ENCODE measurements at places on chromosomes 4 and X.

DNA sequence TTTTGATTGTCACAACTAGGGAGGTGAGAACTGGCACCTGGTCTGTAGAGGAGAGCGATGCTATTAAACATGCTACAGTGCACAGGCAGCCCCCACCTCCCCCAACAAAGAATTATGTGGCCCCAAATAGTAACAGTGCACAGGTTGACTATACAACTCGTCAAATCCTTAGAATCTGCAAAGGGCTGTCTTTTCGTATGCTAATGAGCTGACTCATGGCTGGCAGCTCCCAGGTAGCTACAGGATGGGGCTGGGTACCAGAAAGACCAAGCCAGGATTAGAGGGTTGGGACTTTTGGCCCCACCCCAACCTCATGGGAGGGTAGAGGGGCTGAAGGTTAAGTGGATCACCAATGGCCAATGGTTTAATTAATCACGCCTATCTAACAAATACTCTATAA is 104.7 kb upstream of the SORBS2 start:
- H3K27me3 ChIP-seq, result no peaks in the 10 kb centered on the region
- peaks cover 4% of the 10 kb centered on the region for H3K4me1 ChIP-seq
- no peak overlapping the region for H3K27ac ChIP-seq
- H3K4me3 ChIP-seq, result no peak overlapping the region
- no peaks in the 10 kb centered on the region for H3K36me3 ChIP-seq

DNA sequence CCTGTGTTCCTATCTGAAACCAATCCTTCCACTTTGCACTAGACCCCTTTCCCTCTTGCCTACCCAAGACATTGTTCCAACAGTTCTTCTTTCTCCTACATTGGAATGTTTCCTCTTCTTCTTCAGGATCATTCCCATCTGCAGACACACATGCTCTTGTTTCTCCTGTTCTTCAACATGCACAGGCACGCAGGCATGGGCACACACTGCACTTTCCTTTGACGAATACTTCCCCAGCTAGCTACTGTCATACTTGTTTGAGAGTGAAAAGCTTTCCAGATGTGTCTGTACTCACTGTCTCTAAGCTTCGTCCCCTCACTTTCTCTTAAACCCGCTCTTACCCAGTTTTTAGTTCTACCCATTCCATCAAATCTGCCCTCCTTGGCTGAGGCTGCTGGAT is 31.8 kb upstream of the ERVMER34-1 start:
- H3K36me3 ChIP-seq, result no peaks in the 10 kb centered on the region
- no peak overlapping the region for H3K4me3 ChIP-seq
- no peaks in the 10 kb centered on the region for H3K27me3 ChIP-seq
- H3K4me1 ChIP-seq, result no peaks in the 10 kb centered on the region
- no peak for DNase-seq
- H3K27ac ChIP-seq, result no peak overlapping the region

- peaks cover 7% of the 10 kb centered on the region for H3K36me3 ChIP-seq
- peak; percentile 14 for DNase-seq
- no peak overlapping the region for H3K4me3 ChIP-seq
- no peaks in the 10 kb centered on the region for H3K4me1 ChIP-seq
- H3K27me3 ChIP-seq, result no peaks in the 10 kb centered on the region
These were observed 31.1 kb downstream of the METTL14 start for GRCh38 chr4:118716304-118716703.

GRCh38 chr4:123064390-123064789 is 142.0 kb upstream of the NUDT6 start:
- peaks cover 12% of the 10 kb centered on the region for H3K4me1 ChIP-seq
- DNase-seq, result no peak
- H3K4me3 ChIP-seq, result no peak overlapping the region
- H3K27me3 ChIP-seq, result no peaks in the 10 kb centered on the region

DNA sequence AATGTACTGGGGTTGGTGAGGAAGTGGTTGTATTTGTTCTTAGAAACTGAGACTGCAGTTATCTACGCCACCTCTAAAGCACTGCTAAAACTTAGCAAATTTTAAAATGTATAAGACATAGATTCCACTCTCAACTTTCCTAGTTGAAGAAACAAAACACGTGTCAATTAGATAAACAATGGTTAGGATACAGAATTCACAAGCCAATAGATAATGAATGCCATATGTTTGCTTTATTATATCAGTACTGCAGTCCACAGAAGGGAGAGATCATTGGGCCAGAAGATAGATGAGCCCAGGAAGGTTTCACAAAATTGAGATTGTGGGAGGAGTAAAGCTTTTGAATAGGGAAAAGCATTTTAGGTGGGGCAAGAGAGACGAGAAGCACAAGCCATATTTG is 14.3 kb downstream of the TMEM33 start:
- H3K36me3 ChIP-seq, result peaks cover 41% of the 10 kb centered on the region
- no peaks in the 10 kb centered on the region for H3K27me3 ChIP-seq
- no peaks in the 10 kb centered on the region for H3K4me1 ChIP-seq
- H3K27ac ChIP-seq, result no peak overlapping the region
- H3K4me3 ChIP-seq, result no peak overlapping the region

DNA sequence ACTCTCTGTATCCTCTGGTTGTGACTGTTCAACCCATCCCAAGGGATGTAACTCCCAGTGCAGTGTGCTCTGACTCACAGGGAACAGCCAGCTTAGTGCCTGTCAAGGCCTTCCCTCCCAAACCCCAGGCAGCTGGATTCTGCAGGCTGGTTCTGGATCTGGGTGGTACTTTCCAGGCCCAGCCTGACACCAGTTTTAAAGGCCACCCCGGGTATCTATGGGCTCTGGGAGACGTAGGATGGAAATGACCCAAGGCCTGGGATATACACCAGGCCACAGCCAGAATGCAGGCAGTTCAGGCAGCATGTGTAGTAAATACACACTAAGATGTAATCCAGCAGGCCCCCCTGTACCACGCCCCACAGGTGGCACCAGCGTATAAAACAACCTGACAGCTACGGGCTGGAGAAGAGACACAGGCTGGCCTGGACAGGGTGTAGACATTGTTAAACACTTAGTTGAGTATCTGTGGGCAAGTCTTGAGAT is 64.2 kb downstream of the SPINK2 start:
- DNase-seq, result no peak
- H3K36me3 ChIP-seq, result no peaks in the 10 kb centered on the region
- no peak overlapping the region for H3K4me3 ChIP-seq
- no peaks in the 10 kb centered on the region for H3K27me3 ChIP-seq

- DNase-seq, result no peak
- no peak overlapping the region for H3K4me3 ChIP-seq
- H3K36me3 ChIP-seq, result no peaks in the 10 kb centered on the region
These were observed 59.7 kb downstream of the FAM184B start for GRCh38 chr4:17721496-17722355.

- H3K4me1 ChIP-seq, result peaks cover 6% of the 10 kb centered on the region
- DNase-seq, result peak; percentile 56
- H3K4me3 ChIP-seq, result peak within 1 kb of the TSS; percentile 63
- peaks cover 23% of the 10 kb centered on the region for H3K27me3 ChIP-seq
- H3K27ac ChIP-seq, result no peak within 1 kb of the TSS
These were observed at the start of gene FHL1 for GRCh38 chrX:136147315-136147901. TSS of gene FHL1 (plus strand) at chrX:136147533.

DNA sequence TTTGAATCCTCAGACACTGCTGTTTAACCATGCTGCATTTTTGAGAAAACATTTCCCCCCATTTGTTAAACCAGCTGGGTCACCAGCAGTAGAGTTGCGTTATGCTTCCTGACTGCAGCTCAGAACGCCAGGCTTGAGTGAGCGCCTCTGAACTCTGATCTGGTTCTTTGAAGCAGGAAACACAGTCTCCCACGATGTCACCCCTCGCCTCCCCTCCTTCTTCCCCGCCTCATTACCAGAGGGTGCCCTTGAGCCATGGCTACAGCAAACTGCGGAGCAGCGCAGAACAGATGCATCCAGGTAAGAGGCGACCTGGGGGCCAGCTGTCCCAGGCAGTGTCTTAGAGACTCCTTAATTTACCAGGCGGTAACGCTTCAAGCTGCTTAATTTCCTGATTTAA is 78.4 kb downstream of the REPS2 start:
- no peaks in the 10 kb centered on the region for H3K36me3 ChIP-seq
- no peak overlapping the region for H3K4me3 ChIP-seq
- no peaks in the 10 kb centered on the region for H3K27me3 ChIP-seq
- DNase-seq, result peak; percentile 47

DNA sequence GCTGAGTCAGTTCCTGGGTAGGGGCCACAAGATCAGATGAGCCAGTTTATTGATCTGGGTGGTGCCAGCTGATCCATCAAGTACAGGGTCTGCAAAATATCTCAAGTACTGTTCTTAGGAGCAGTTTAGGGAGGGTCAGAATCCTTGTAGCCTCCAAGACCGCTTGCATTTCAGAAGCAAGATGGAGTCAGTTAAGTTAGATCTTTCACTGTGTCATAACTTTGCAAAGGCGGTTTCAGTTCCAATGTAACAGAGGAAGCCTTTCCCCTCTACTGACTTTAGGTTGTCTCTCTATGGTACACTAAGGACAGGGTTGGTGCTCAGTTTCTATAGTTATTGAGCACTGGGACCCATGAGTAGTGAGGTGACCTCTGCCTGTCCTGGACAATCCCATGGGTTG is 127.3 kb upstream of the WDR1 start:
- no peak overlapping the region for H3K27ac ChIP-seq
- H3K27me3 ChIP-seq, result no peaks in the 10 kb centered on the region
- DNase-seq, result no peak
- H3K4me3 ChIP-seq, result no peak overlapping the region
- no peaks in the 10 kb centered on the region for H3K4me1 ChIP-seq
- no peaks in the 10 kb centered on the region for H3K36me3 ChIP-seq

GRCh38 chrX:45781901-45782553 is 581.4 kb upstream of the DIPK2B start:
- no peak overlapping the region for H3K4me3 ChIP-seq
- peaks cover 35% of the 10 kb centered on the region for H3K4me1 ChIP-seq
- no peaks in the 10 kb centered on the region for H3K36me3 ChIP-seq
- peak; percentile 18 for DNase-seq
- H3K27ac ChIP-seq, result peak overlapping the region; percentile 45

DNA sequence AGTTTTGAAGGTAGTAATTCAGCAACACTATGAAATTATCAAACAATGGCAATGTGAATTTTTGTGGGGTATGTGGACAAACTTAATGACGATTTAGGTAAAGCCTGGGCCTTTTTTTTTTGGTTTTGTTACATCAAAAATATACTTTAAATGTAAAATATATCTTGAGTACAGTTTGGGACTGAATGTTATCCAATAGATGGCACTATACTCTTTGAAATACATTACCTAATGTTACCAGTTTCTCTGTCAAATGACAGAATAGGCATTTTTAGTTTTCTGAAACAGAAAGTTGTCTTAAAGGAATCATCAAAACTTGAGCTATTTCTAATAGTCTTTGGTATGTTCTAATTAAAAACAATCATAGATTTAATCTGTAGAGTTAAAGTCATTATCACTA is 1651.9 kb downstream of the C4orf33 start:
- H3K27ac ChIP-seq, result no peak overlapping the region
- peaks cover 5% of the 10 kb centered on the region for H3K4me1 ChIP-seq
- H3K36me3 ChIP-seq, result no peaks in the 10 kb centered on the region

DNA sequence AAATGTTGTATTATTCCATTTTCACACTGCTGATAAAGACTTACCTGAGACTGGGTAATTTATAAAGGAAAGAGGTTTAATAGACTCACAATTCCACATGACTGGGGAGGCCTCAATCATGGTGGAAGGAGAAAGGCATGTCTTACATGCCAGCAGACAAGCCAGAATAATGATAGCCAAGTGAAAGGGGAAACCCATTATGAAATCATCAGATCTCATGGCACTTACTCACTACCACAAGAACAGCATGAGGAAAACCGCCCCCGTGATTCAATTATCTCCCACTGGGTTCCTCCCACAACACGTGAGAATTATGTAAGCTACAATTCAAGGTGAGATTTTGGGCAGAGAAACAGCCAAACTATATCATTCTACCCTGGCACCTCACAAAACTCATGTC is 2535.1 kb downstream of the ARAP2 start:
- no peak overlapping the region for H3K4me3 ChIP-seq
- H3K4me1 ChIP-seq, result no peaks in the 10 kb centered on the region
- no peaks in the 10 kb centered on the region for H3K36me3 ChIP-seq
- H3K27me3 ChIP-seq, result no peaks in the 10 kb centered on the region
- no peak for DNase-seq
- H3K27ac ChIP-seq, result no peak overlapping the region

- no peak for DNase-seq
- no peaks in the 10 kb centered on the region for H3K4me1 ChIP-seq
- H3K4me3 ChIP-seq, result no peak overlapping the region
- H3K27ac ChIP-seq, result no peak overlapping the region
- H3K36me3 ChIP-seq, result peaks cover 3% of the 10 kb centered on the region
These were observed 122.1 kb downstream of the MANBA start for GRCh38 chr4:102638621-102639020.

DNA sequence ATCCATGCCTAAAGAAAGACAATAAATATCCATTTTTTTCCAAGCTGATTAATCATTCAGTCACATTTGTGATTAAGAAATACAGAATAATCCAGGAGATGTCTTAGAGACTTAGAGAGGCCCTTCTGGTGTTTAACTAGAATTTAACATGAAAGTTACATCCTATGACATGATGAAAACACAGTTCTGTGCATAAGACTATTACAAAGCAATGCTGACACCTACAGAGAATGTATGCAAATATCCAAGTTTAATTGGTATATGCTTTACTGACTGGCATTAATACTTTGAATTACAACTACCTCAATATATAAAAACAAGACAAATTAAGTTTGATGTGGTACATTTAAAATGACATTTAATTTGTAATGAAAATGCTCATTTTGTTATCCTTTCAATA is 17.8 kb upstream of the TLL1 start:
- H3K27ac ChIP-seq, result no peak overlapping the region
- DNase-seq, result no peak
- no peaks in the 10 kb centered on the region for H3K36me3 ChIP-seq
- H3K27me3 ChIP-seq, result no peaks in the 10 kb centered on the region
- H3K4me1 ChIP-seq, result no peaks in the 10 kb centered on the region

- no peak for DNase-seq
- H3K4me3 ChIP-seq, result no peak overlapping the region
- H3K36me3 ChIP-seq, result no peaks in the 10 kb centered on the region
- 0 out of 2 replicates have a peak overlapping the region, but pooled peaks have one; percentile 16 for H3K27ac ChIP-seq
- H3K4me1 ChIP-seq, result peaks cover 29% of the 10 kb centered on the region
These were observed 45.2 kb upstream of the SLC39A8 start for GRCh38 chr4:102390438-102390837.

- no peak overlapping the region for H3K27ac ChIP-seq
- no peak overlapping the region for H3K4me3 ChIP-seq
- H3K27me3 ChIP-seq, result no peaks in the 10 kb centered on the region
- H3K4me1 ChIP-seq, result no peaks in the 10 kb centered on the region
- H3K36me3 ChIP-seq, result no peaks in the 10 kb centered on the region
These were observed 711.4 kb upstream of the GALNTL6 start for GRCh38 chr4:171101845-171102244.

DNA sequence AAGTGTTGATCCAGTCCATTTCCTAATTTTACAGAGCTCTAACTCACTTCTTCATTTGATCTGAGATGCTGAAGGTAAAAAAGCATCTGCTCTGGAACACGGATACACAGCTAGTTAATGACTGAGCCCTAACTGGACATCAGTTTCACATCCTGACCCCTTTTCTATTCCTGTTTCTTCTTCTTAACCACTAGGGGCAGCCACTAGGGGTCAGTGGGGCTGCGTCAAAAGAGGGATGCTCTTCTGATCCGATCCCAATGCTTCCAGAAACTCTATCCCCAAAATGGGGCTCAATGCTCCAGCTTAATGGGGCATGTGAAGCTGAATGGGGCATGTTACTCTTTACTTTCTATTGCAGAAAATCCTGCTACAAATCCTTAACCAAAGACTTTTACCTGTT is 33.4 kb upstream of the PHKA2 start:
- no peak overlapping the region for H3K4me3 ChIP-seq
- H3K36me3 ChIP-seq, result no peaks in the 10 kb centered on the region
- H3K27me3 ChIP-seq, result no peaks in the 10 kb centered on the region
- DNase-seq, result peak; percentile 67
- H3K4me1 ChIP-seq, result no peaks in the 10 kb centered on the region

- no peak overlapping the region for H3K4me3 ChIP-seq
- H3K27me3 ChIP-seq, result no peaks in the 10 kb centered on the region
- no peak overlapping the region for H3K27ac ChIP-seq
These were observed 38.5 kb downstream of the RAB33B start for GRCh38 chr4:139492429-139492828.

Data from GM23338 (cell line).